Naive thymus-derived CD8-positive, alpha-beta T cell (primary cell): ENCODE measurements at places on chromosomes 4 and X.

GRCh38 chrX:51047950-51048349 lies 137.4 kb downstream of the BMP15 start:
- DNase-seq, result no peak

DNA sequence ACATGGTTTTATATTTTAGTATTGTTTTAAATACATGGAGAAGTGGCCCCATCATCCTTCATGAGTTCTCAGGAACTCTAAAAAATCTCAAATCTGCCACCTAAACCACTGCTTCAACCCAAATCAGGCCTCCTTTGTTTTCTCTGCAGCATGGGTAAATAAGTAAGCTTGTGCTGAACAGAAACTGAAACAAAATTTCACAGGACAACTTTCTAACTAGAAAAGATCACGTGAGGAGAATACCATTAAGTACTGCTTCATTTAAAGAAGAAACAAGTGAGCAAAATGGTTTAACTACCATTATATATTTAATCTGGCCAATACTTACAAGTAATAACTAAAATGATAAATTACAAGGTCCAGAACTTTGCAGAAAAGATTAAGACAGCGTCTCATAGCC lies 2.5 kb downstream of the ARAP2 start:
- DNase-seq, result no peak

DNA sequence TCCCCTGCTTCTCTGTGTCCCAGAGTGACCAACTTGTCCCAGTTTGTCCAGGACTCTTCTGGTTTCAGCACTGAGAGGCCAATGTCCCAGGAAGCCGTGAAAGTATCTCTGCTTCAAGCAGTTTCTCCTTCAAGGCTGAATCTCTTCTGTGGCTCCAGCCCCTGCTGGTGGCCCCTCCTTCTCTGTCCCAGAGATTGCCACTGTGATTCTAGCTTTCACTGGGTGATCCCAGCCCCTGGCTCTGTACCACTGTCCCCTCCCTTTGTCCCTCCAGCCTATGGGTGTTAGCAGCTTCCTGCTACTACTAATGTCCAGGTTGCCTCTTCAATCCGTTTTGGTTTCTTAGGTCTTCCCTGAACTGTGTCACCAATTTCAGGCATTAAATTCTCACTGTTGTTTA lies 70.5 kb downstream of the SOX3 start:
- DNase-seq, result no peak

DNA sequence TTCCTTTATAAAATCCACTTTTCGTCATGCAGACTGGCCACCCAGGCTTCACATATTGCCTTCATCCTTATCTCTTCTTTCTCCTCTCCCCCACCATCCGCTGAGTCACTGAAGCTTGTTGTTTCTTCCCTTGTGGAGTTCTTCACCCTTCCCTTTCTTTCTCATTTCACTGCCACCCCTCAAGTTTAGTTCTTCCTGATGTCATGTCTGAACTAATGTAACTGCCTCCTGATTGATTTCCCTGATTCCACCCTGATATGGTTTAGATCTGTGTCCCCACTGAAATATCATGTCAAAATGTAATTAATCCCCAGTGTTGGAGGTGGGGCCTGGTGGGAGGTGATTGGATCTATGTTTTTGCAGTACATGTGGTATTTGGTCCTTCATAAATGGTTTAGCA lies 151.4 kb downstream of the CPEB2 start:
- no peak for DNase-seq

- no peak for DNase-seq
Observed at GRCh38 chrX:133881893-133882292, 103.5 kb downstream of the GPC3 start.

GRCh38 chrX:29487214-29487613 lies 728.1 kb upstream of the MAGEB2 start:
- no peak for DNase-seq

- DNase-seq, result no peak
Observed at GRCh38 chrX:153469811-153470410, 465 bp downstream of the HAUS7 start.

DNA sequence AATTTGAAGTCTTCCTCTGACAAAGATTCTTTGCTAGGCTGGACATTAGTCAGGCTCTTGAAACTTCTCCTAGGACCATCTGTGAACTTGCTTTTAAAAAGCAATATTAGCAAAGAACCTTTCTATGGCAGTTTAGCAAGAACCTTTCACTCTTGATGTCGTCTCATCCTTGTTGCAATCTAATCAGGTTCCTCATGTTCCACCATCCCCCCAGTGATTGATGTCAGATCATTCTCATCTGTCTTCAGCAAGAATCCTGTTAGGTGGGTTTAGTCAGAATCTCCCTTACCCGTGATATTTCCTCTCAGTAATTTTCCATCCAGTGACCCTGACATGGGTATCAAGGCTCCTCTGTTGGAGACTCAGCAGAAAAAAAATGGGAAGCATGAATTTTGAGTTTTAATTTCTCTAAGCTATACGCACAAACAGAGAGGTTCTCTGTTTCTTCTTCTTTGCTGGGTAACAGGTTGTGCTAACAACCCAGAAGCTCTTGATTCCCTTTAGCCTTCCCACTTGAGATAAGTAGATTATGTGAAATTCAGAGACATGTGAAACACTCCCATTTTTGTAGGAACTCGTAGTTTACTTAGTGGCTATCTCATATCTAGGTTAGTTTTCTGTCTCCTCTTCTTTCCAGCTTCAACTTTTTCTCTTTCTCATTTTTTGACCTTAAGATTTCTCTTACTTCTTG lies 507.4 kb downstream of the C4orf33 start:
- DNase-seq, result no peak

DNA sequence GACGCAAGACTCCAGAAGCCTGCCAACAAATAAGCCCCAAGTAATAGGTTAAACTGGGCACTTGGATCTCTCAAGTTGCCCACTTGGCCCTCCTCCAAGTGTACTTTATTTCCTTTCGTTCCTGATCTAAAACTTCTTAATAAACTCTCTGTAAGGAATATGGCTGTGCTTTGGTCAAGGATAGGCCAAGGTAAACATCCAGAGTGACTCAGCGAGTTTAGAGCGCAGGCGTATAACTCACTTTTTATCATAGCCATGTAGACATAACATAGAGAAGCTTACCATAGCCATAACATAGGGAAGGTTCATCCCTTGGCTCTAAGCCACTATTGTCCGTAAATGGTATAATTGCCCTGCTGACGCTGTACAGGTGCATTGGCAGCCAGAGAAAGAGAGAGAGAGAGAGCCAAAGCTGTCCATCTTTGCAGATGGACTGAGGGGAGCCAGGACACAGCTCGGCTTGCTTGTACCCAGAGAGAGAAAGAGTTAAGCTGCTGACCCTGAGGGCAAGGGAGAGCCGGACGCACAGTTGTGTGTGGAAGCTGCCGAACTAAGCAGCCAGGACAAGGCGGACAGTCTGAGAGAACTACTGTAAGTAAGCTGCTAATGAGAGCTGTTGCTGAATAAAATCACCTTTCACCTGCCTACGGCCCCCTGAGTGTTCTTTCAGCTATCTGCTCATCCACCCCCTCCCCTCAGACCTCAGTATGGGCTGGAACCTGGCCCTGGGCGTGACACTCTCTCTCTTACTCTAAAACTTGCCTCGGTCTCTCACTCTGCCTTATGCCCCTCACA lies 1.8 kb downstream of the TLR1 start:
- DNase-seq, result no peak

- no peak for DNase-seq
Observed at GRCh38 chr4:144646523-144647094, 653 bp downstream of the HHIP start.

- peak; percentile 100 for DNase-seq
Observed at GRCh38 chrX:1391707-1392375, at the start of gene SLC25A6. Gene SLC25A6, minus strand, starts transcription at chrX:1392113. Its CDS starts 104 bp downstream, at chrX:1392009.

- DNase-seq, result no peak
Observed at GRCh38 chr4:89101256-89102161, 9.8 kb upstream of the TIGD2 start.

GRCh38 chr4:174387721-174388120 lies 104.0 kb downstream of the CEP44 start:
- no peak for DNase-seq

DNA sequence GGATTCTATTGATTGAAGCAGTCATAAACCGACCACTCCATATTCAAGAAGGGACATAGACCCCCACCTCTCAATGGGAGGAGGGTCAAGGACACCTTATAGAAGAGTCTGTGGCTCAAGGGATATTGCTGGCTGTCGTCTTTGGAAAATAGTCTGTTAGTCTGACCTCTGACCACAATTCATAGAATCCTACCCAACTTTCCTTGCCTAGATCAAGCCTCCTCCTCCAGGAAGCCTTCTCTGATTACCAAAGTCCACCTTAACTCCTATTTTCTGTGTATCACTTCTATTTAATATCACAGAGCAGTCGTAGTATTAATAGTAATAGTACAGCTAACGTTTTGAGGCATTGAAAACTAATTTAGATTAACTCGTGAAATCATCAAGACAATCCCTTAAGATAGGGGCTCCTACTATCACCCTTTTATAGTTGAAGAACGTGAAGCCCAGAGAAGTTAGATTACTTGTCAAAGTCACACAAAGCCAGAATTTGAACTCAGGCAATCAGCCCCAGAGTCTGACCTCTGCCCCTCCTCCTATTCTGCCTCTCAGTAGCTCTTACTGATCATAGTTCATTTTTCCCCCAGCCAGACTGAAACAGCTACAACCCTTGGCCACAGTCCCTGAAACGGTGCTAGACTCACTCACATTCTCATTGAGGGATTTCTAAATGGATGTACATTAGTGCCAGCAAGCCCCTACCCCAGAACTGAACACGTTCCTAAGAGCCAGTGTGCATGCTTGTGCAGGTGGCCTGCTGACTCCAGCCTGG lies 636.6 kb downstream of the MID1IP1 start:
- DNase-seq, result no peak

DNA sequence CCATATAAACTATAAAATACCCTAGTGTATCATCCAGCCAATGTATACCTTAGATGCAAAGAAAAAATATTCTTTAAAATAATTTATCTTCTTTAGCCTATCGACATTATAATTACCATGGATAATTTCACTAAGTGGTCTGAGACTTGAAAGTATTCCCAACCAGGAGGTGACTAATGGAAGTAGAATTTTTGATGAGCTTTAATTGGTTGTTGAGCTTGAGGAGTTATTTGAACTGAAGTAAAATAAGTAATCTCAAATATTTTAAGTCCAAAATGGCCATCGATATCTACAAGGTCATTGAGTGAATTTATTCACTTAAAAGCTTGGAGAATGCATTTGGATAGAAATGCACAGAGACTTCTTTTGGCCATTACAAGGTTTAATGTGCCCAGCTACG lies 436.2 kb downstream of the TLL1 start:
- DNase-seq, result no peak

DNA sequence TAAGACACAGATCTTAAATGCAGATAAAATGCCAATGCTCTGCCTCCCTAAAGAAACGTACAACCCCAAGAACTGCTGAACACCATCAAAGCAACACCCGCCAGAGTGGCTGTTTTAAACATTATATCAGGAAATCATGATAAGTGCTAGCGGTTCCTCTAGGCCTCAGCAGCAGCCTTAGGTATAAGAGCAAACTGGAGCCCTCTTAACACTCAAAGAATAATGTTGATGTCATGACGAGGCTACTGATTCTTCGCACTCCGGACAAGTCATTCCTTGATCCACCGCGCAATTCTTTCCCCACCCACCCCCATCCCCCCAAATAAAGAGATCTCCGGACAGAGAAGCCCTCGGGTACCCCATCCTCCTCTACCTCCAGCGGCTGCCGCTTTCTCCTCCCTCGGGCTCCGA lies 507 bp downstream of the LIN54 start:
- no peak for DNase-seq

- DNase-seq, result no peak
Observed at GRCh38 chrX:77771601-77772000, 14.4 kb downstream of the ATRX start.

DNA sequence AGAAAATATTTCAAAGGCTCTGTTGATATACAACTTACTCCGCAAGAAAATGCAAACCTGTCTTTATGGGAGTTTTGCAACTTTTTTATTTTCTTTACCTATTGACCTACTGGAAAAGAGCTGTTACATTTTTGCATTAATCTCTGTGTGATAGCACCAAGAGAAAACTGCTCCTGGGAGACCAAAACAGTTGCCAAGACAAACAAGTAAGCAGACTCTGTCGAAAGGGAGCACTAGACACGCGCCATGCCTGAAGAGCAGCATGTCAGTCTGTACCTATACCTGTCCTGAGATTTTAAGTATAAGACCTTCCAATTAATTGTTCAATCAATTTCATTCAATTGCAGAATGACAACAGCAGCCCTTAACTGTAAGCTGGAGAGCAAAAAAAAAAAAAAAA lies 56.0 kb upstream of the TECRL start:
- no peak for DNase-seq

DNA sequence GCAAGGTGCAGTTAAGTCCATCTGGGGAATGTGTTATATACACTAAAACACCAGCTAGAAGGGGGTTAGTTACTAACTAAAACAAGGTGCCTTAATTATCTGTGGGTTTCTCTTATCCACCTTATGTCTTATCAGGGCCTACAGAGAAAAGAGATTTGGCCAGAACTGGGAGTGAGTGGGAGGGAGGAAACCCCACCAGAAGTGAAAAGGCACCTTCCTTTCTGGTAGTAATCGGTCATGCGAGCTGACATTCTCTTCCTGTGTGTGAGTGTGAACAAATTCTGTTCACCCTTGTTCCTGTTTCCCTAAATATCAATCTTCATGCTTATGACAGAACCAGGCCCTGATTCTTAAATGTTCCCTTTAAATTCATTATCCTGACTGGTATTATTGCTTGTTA lies 43.5 kb downstream of the SRPX2 start:
- no peak for DNase-seq

DNA sequence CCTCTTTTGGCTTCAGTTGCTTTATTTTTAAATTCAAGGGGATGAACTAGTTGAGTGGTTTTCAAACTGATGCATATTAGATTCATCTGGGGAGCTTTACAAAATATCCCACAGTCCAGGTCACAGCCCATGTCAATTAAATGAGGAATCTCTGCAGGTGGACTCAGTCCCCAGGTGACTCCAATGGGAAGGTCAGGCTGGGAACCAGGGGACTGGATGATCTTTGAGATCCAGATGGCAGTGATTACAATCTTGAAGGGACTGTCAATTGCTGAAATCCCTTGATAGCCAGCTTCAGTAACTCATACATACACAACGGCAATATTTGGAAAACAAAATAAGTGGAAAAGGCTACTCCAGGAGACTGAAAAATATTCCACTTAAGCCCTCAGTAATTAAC lies 7.0 kb downstream of the ADH1B start:
- no peak for DNase-seq

DNA sequence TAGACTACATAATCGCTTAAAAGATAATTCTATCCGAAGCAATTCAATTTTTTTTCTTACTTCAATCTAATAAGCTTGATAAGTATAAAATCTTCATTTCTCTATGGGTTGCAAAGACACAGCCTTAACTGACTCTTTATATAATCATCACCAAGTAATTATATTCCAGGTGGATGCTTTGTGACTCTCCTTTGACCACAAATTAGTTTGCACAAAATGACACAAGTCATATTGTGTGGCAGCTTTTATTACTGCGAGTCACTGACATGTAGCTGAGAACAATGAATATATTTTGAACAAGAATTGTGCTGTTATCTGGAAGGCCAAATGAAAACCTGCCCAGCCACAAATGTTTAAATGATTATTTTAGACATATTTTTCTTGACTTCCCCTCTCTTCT lies 1727.8 kb downstream of the ARAP2 start:
- DNase-seq, result no peak
